ENCODE measurements at places on chromosomes 2 and 18. TPM values are rescaled to one million over a fixed set of nuclear protein-coding genes. Genes with fewer than 3 reads are reported as not detected.
A peak's percentile ranks its signal among the peaks of the same experiment; 100 is the strongest.

- no peaks in the 10 kb centered on the region for H3K4me1 ChIP-seq
- peak overlapping the region; percentile 43 for H3K4me3 ChIP-seq
- no peak for DNase-seq
Measured at GRCh38 chr2:174729797-174730697, 34.2 kb downstream of the CHRNA1 start.

GRCh38 chr18:62569081-62569655, 46.3 kb downstream of the ZCCHC2 start:
- H3K27ac ChIP-seq, result no peak overlapping the region
- H3K27me3 ChIP-seq, result no peaks in the 10 kb centered on the region
- peaks cover 2% of the 10 kb centered on the region for H3K36me3 ChIP-seq
- no peaks in the 10 kb centered on the region for H3K4me1 ChIP-seq
- DNase-seq, result no peak
- no peak overlapping the region for H3K4me3 ChIP-seq

DNA sequence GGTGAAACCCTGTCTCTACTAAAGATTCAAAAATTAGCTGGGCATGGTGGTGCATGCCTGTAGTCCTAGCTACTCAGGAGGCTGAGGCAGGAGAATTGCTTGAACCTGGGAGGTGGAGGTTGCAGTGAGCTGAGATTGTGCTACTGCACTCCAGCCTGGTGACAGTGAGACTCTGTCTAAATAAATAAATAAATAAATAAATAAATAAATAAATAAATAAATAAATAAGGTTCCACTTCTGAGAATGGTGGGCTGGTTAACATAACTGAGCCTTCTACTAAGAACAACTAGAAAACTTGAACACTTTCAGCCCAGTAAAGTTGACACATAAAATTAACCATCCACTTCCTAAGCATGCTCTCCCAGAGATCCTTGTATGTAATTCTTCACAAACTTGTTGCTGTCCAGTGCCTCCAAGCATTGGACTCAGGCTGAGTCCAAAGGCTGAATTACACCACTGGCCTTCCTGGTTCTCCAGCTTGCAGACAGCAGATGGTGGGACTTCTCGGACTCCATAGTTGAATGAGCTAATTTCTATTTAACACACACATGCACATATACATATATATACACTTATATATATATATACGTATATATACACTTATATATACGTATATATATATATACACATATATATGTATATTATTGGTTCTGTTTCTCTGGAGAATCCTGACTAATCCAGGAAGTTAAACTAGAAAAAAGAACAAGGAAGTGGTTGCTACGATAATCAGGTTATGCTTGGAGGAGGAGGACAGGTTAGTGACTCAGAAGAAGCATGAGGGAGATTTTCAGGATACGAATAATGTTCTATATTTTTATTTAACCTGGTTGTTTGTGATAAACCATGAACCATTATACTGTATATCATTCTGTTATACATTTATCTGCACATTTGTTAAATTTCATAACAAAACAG, 348.8 kb downstream of the METTL4 start:
- DNase-seq, result no peak
- H3K4me1 ChIP-seq, result no peaks in the 10 kb centered on the region
- no peaks in the 10 kb centered on the region for H3K27me3 ChIP-seq
- H3K27ac ChIP-seq, result no peak overlapping the region

DNA sequence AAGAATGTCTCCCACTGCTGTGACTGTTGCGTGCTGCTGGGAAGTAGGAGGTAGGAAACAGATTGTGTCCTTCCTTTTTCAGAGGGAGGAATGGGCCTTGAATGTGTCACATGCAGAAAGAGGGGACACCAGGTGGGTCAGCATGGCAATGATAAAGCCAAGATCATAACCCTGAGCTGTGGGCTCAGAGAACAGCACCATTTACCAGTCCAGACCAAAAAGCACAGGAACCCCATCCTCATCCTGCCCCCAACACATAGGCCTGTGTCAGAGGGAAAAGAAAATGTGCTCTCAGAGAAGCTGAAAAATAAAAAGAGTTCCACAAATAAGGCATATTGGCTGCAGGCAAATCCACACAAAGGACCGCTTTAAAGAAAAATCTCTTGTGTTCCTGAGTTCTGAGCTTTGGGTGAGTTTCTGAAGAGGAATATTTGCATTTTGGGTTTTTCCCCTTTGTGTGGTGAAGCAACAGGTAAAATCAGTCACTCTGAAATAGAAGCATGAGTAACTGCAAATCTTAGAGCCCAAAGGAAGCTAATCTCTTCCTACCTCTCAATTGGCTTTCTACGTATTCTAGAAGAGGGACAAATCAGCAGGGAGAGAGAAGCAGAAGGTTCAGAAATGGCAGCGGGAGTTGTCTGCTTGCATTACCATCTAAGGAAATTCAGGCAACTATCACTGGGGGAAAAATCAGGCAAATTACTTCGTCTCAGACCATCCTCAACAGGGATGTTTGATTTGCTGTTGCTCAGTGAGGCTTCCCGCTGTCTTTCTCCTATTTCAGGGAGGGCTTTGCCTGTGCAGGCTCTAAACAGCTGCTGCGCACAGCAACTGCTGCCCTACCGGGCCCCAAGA, 106.8 kb downstream of the BCL11A start:
- H3K27ac ChIP-seq, result no peak overlapping the region
- no peaks in the 10 kb centered on the region for H3K36me3 ChIP-seq
- no peak for DNase-seq

DNA sequence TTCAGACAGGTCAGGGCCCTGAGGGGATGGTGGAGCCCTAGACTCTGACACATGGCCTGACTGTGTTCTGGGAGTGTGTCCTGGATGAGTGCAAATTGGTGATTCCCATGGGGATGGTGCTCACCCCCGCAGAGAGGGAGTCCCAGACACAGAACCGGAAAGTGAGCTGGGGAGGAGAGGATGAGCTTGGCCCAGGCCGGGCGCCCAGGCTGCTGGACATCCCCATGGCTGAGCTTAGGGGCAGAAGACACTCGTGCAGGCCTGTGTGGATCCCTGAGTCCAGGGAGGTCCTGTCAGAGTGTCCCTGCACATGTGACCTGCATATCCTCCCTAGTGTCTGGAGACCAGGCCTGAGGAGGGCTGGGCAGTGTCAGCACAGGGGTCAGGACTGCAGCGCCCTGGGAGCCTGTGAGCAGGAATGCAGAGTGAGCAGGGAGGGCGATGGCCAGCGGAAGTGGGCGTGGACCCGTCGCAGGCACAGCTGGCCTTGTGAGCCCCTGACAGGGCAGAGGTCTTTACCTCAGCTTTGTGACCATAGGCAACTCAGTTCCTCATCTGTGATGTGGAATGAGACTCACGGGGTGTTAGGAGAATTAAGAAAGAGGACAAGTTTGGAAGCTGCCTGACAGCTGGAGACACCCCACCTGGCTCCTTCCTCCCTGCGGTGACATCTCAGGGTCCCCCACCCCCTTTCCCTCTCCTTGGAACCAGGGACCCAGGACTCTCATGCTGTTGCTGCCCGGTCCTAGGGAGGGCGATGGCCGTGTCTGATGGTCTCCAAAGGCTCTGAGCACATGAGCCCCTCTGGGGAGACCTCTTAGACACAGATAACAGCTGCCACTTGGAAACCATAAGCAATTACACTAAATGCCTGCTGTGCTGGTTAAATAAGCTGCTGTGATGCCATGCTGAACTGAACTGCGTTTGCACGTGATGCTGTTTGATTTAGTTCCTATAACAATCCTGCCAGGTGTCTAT, 62.6 kb upstream of the HS6ST1 start:
- H3K27me3 ChIP-seq, result no peaks in the 10 kb centered on the region
- H3K27ac ChIP-seq, result no peak overlapping the region
- H3K4me1 ChIP-seq, result no peaks in the 10 kb centered on the region
- no peak for DNase-seq
- no peak overlapping the region for H3K4me3 ChIP-seq

- no peak overlapping the region for H3K4me3 ChIP-seq
- H3K27ac ChIP-seq, result no peak overlapping the region
- no peaks in the 10 kb centered on the region for H3K36me3 ChIP-seq
- no peaks in the 10 kb centered on the region for H3K27me3 ChIP-seq
- H3K4me1 ChIP-seq, result peaks cover 14% of the 10 kb centered on the region
Measured at GRCh38 chr2:128812183-128812940, 493.7 kb upstream of the HS6ST1 start.

GRCh38 chr2:53941749-53942148, 29.0 kb downstream of the PSME4 start:
- DNase-seq, result no peak
- H3K4me1 ChIP-seq, result peaks cover 41% of the 10 kb centered on the region
- H3K4me3 ChIP-seq, result no peak overlapping the region

GRCh38 chr2:22788749-22789327, 596.1 kb upstream of the KLHL29 start:
- no peaks in the 10 kb centered on the region for H3K27me3 ChIP-seq
- no peak overlapping the region for H3K27ac ChIP-seq
- no peak for DNase-seq

The REG1A gene
- not detected for total RNA-seq

The ELOA2 gene
- not detected for total RNA-seq

The EIF4E2 gene
- total RNA-seq, result 57.9 TPM

The RTKN gene
- 2.2 TPM for total RNA-seq

The SLC14A1 gene
- 6.5 TPM for total RNA-seq

The RPRM gene
- not detected for total RNA-seq

The CCDC102B gene
- 1.3 TPM for total RNA-seq

The PGAP1 gene
- 1.3 TPM for total RNA-seq
